ENCODE measurements at places on chromosomes 1 and 21.

- DNase-seq = no peak
These were observed 27.5 kb downstream of the SLX9 start for GRCh38 chr21:44967082-44968047.

DNA sequence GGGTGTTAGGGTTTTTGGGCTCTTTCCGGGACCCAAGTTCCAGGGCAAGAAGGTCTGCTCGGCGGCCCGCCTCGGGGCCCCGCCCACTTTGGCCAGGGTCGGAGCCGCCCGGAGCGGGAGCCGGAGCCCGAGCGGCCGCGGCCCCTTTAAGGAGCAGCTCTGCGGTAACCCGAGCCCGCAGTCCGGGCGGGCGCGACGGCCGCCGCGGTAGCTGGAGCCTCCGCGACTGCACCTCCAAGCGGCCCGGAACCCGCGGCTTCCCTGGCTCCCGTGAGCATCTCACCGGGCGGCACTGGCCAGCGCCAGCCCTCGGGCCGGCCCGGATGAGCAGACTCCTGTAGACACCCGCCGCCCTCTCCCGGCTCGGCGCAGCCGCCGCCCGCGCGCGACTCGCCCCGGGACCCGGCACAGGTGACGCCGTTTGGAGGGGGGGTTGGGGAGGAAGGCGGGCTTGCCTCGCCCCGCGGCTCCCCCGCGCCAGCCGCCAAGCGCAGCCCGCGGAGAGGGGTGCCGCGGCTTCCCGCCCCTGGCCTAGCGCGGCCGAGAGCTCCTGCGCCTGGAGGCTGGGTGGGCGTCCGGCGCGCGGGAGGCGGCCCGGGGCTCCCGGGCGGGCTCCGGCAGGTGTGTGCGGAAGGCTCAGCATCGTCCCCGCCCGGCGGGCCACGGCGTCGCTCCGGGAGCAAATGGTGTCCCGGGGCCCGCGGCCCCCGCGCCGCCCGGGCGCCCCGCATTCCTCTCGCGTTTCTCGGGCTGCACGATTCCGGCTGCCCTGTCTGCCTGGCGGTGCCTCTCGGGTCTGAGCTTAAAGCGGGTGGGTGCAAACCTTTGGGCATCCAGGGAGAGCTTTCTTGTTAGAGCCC, at the start of gene TLCD4:
TLCD4 (plus strand) TSS at position 149 of the 860 bp plus-strand sequence. CDS start 26,547 bp downstream, outside the sequence.
- peak; percentile 20 for DNase-seq

- no peak for DNase-seq
These were observed 75.8 kb upstream of the ADAR start for GRCh38 chr1:154683820-154684219.

GRCh38 chr1:92314024-92314423, 15.2 kb downstream of the RPAP2 start:
- DNase-seq = no peak

DNA sequence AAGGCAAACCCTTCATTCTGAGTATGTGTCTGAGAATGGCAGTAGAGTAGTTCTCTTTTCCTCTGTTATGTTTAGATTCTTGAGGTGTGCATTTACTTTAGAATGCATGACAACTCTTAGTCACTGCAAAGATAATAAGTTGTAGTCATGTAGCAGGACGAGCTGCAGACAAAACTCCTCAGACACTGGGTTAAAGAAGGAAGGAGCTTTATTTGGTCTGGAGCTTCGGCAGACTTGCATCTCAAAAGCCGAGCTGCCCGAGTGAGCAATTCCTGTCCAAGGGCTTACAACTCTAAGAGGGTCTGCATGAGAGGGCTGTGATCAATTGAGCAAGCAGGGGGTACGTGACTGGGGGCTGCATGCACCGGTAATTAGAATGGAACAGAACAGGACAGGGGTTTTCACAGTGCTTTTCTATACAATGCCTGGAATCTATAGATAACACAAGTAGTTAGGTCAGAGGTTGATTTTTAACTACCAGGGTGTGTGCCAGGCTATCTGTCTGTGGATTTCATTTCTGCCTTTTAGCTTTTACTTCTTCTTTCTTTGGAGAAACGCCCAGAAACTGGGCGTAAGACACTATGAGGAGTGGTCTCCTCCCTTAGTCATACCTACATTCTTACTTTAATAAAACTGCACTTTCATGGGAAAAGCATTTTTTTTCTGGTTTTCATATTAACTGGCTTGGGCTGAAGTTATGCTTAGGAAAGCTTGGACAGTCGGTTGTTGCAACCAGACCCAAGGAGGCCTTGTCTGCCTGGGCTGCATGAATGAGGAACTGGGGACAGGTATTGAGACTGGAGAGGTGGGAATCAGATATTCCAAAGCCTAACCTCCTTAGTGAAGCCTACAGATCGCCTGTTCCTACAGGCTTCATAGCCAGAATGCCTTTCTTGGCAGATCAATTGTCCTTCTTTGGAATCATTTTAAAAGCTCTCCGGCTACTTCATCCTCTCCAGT, 115.1 kb downstream of the RHOU start:
- no peak for DNase-seq

- DNase-seq = no peak
These were observed 1.5 kb upstream of the TSPAN1 start for GRCh38 chr1:46173361-46173856.

DNA sequence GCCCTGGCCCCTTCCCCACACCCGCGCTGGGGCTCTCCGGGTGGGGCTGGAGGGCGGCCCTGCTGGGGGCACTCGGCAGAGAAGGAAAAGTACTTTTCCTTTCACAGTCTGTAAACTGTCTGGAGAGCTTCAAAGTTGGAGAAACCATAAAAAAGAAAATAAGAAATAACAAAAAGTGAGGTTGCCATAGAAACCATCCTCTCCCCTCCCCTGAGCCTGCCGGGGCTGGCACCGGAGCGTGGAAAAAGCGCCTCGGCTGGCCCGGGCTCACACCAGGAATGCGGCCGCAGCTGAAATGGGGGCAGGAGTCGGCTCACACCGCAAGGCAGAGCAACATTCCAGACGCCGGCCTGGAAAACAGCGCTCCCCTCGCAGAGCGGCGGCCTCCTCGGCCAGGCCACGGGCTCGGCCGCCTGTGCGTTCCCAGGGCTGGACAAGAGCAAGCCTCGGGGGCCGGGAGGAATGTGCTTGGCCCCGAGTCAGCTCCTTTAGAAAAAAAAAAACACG, 69.2 kb downstream of the MORN1 start:
- no peak for DNase-seq

- DNase-seq = no peak
These were observed 487.6 kb downstream of the DPYD start for GRCh38 chr1:97433094-97433823.

- no peak for DNase-seq
These were observed 88.1 kb downstream of the BACH1 start for GRCh38 chr21:29386803-29387202.

- DNase-seq = peak; percentile 6
These were observed 100.8 kb downstream of the UCK2 start for GRCh38 chr1:165928075-165928731.

- no peak for DNase-seq
These were observed 13.7 kb upstream of the EPS8L3 start for GRCh38 chr1:109777436-109777835.

DNA sequence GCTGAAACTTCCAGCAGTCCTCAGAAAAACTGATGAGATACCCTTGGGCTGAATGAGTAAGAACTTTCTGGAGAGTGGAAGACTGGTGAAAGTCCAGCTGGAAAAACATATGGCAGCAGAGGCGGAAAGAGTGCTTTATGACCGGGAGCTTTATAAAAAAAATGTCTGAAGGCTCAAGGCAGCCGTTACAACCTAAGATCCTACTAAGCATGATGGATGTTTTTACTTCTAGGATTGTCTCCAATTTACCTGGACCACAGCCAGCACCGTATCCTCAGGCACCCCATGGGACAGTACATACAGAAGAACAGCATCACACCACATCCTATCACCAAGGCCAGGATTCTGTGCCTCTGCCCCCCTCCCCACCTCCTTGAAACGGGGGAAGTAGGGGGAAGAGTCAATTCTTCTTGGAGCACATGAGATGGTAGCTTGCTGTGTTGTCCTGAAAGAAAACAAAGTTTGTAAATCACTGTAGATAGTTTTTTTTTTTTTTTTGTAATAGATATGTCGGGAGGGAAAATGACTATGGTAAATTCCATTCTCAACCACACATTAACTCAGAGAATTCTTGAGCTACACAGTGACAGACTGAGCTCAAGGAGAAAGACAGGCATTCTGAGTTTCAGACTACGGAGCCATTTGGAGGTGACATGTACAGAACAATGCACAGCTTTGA, 11.8 kb upstream of the IRF2BP2 start:
- DNase-seq = no peak

DNA sequence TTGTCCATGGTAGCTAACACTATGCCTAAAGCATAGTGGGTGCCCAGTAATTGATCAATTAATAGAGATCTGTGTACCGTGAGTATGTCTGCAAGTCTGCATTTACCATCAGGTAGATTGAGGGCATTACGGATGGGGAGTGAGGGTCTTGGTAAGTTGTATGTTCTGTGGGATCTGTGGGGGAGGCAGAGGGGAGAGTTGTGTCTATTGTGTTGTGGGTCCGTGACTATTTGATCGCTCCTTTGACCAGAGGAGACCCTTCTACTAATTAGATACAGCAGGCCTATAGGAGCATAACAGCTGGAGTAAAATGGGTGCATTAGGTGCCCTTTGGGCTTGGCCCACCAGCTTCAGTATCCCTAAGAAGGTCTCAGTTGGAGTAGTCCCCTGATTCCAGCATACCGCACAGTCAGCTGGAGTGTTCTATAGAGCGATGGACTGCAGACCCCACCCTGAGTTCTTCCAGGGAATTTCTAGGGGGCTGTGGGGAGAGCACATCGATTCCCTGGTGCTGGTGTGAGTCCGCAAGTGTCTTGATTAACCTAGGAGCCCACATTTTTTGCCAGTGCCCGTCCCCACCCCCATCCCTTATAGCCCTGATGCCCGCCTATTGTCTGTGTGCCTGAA, 55.9 kb downstream of the RHBG start:
- no peak for DNase-seq

Data from T-helper 9 cell (primary cell).